ENCODE measurements at places on chromosomes 5 and 9.

DNA sequence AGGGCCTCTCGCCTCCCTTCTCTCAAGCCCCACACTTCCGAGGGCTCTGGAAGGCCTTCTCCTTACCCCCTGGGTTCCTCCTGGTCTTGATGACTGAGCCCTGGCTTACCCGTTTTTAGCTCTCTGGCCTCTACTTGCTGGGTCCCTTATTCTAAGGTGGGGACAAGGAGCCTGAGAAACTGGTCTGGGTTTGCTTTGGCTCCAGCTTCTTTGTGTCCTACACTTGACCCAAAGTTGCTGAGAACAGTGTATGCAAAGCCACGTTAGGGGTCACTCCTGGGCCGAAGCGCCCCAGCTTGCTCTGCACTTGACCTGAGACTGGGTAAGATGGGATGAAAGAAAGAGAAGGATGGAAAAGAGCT is 788 bp downstream of the ZNF346 start:
- DNase-seq = peak; percentile 26

DNA sequence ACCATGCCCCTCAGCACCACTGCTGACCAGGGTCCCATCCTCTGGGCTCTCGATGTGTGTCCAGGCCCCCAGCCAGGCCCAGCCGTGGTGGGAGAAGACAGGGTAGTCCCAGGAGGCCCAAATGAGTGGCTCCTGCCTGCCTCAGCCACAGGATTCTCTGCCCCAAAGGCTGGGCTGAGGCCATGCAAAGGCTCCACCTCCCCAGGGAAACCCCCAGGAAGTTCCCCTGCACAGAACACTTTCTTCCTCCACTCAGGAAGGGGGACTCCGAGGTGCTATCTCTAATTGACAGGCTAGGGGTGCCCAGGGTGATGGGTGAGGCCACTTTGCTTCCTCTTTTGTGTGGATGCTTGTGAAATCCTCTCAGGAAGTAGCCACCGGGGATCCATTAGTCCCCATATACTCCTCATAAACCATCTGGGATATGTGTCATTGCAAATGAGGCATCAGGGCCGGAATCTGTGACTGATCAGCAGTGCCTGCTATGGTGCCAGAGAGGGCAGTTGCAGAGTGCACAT is 23.1 kb upstream of the TDRD7 start:
- DNase-seq = no peak

GRCh38 chr5:110807169-110807568 is 68.4 kb downstream of the SLC25A46 start:
- no peak for DNase-seq

DNA sequence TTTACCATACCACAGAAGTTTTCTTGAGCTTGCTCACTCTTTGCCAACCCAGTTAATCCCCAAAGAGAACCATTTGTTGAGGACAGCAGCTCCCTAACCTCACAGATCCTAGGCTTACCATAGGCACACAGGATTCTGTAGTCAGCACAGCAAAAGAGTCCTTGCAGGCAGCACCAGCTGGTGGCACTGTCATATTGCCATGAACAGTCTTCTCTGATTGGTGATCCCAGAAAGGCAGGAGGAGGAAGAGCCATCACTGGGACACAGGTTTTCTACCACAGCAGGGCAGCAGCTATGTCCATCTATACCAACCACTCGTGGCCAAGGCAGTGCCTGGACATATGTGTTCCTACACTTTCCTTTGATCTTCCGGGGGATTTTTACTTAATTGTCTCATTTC is 297.1 kb upstream of the CD180 start:
- peak; percentile 60 for DNase-seq

- no peak for DNase-seq
Measured at GRCh38 chr5:132674671-132675506, 1.1 kb downstream of the IL4 start.

GRCh38 chr9:110847671-110848070 is 179.1 kb downstream of the MUSK start:
- DNase-seq = no peak

- peak; percentile 12 for DNase-seq
Measured at GRCh38 chr5:82221020-82221419, 57.1 kb downstream of the RPS23 start.

GRCh38 chr5:10648806-10649665 is 85.2 kb downstream of the ANKRD33B start:
- no peak for DNase-seq

- DNase-seq = peak; percentile 29
Measured at GRCh38 chr9:21317956-21318923, 13.1 kb upstream of the IFNA5 start.

- DNase-seq = no peak
Measured at GRCh38 chr9:18317896-18318295, 156.1 kb upstream of the ADAMTSL1 start.

DNA sequence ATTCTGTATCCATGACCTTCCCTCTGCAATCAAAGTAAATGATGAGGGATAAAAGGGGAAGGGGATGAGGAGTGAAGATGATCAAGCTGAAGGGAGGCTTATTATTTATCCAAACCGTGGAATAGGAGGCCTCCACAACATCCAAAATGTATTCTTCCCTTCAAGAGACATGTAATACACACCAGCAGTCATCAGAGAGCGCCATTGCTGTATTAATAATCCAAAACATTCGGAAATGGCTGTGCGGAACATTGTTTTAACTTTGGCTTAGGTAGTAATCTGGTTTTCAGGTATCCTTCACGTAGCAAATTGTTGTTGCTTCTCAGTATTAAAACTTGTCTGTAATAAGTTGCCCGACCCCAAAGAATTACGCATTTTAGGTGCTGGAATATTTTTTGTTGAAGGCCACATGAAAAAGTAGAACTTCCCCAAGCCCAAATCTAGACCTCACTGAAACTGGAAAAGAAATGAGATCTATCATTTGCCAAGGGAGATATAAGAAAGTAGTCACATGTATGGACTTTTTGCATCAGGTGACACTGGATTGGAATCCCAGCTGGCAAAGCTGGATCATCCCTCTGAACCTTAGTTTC is 2.6 kb upstream of the BOD1 start:
- DNase-seq = peak; percentile 53

GRCh38 chr5:92749943-92750342 is 831.1 kb downstream of the NR2F1-AS1 start:
- DNase-seq = peak; percentile 39

DNA sequence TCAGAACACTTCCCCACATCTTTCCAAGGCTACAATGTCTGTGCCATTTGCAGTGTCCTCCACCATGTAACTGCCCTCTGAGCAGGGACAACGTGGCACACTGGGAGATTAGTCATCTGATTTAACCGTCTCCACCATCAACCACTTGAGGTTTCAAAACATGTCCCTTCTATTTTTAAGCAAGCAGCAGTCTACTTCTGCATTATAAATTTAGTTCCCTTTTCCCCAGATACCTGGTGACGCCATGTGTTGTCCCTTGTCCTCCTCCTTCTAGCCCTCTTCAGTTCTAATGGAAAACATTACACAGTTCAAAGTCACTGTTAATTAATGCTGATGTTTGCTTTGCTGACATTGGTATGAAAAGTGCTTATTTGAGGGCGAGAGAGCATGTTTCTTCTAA is 52.8 kb downstream of the ATP10B start:
- DNase-seq = no peak

- no peak for DNase-seq
Measured at GRCh38 chr9:72394066-72394465, 29.1 kb upstream of the ZFAND5 start.

GRCh38 chr9:75183306-75183705 is 95.0 kb downstream of the OSTF1 start:
- DNase-seq = no peak

DNA sequence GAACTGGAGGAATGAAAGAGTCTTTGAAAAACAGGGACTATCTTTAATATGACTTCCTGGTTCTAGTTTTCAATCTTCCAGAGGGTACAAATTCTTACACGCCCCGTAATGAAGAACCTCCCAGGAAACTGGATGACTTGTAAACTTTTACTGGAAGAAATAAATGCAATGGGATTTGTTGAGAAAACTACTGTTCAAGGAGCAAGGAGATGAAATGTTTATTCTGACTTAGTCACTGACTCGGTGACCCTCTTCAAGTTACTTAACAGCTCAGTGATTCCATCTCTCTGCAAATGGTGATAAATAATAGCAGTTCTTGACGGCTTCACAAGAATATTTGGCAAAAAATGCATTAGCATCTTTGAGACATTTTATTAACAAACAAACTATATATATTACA is 858.6 kb downstream of the PTPRD start:
- DNase-seq = no peak

DNA sequence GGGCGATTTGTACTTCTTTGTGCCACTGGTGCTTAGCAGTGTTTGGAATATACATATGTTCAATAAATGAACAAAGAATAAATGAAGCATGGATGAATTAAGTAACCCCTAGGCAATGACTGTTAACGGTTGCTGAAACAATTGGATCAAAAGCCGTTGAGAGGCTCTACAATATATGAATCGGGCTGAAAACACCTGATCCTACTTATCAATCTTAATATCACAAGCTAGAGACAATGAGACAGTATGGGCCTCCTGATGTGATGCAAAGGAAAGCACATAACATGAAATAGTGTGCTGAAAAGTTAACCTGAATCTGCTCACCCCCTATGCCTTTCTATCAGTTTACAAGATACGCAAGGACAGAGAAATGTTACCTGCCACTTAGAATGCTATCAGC is 410.3 kb upstream of the RGMB start:
- no peak for DNase-seq

DNA sequence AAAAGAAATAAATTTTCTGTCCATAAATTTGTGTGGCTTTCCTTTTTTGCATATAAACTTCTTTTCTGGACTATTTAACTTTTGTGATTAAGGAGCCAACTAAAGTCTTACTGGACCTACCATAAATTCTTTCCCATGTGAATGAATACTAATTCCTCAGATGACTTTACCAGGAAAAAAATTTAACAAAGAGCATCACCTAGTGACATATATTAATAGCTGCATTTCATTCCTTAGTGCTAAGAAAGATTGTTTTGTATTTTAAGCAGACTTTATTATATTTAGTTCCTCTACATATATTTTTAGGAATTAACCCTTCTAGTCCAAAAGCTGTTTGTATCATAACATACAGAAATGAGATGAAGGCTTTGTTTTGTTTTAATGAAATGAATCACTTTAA is 64.4 kb downstream of the C9orf85 start:
- no peak for DNase-seq

- DNase-seq = no peak
Measured at GRCh38 chr9:123251324-123251723, 17.1 kb downstream of the STRBP start.

DNA sequence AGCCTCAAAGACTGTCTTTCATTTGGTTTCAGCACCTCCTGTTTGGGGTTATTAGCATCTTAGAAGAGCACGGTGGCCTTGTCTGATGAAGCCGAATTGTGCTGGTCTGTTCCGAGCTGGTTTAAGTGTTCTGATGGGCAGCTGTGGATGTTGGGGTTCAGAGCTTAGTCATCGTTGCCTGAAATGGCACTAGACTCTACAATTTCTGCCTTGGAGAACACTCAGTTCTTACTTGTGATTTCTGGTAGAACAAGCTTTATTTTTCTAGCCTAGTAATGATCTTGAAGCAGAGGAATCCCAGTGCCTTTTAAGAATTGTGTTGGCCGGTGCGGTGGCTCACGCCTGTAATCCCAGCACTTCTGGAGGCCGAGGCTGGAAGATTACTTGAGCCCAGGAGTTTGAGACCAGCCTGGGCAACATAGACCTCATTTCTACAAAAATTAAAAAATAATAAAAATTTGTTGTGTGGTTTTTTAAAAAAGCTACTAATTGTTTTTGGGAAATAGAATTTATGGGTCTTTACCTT is 7.8 kb downstream of the FBXW5 start:
- DNase-seq = no peak

DNA sequence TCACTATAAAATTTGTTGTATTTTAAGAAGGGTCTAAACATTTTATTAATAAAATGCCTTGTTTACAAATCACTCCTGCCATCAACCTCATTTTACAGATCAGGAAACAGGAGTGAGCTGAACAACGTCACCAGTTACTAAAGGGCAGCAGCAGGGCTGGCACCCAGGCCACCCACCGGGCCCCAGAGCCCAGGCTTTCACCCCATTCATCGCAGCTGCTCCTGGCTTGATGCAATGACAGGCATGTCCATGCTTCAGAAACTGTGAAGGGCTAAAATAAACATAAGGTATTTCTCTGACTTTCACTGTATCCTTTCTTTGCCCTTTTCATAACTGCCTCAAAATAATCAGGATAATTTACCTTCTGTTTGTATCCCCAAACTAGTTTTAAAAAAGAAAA is 18.1 kb downstream of the MED27 start:
- no peak for DNase-seq

- peak; percentile 99 for DNase-seq
Measured at GRCh38 chr9:136711751-136712689, at the start of gene DIPK1B. TSS of gene DIPK1B (plus strand) at chr9:136712572. CDS start at chr9:136712666, 94 bp downstream.

- no peak for DNase-seq
Measured at GRCh38 chr5:36414869-36415282, 113.2 kb upstream of the RANBP3L start.

DNA sequence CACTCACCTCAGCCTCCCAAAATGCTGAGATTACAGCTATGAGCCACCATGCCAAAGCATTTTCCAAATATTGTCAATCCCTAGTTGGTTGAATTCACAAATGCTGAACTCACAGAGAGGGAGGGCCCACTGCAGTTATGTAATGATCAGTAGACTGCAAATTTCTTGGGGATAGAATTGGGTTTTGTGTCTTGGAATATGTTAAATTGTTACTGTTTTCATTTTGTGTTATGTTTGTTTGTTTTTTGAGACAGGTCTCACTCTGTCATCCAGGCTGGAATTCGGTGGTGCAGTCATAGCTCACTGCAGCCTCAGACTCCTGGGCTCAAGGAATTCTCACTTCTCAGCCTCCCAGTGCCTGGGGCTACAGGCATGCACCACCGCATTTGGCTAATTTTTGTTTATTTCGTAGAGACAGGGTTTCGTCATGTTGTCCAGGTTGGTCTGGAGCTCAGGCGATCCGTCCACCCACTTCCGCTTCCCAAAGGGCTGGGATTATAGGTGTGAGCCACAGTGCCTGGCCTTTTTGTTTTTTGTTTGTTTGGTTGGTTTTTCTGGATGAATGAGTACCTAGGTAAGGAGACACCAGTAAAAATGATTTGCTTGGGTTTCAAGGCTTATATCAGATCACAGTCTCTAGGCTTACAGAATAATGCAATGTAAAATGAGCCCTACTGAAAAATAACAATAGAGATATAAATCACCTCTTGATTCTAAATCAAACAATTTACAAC is 31.5 kb upstream of the LMNB1 start:
- no peak for DNase-seq

- DNase-seq = no peak
Measured at GRCh38 chr9:129761293-129761900, 8.6 kb upstream of the PTGES start.

DNA sequence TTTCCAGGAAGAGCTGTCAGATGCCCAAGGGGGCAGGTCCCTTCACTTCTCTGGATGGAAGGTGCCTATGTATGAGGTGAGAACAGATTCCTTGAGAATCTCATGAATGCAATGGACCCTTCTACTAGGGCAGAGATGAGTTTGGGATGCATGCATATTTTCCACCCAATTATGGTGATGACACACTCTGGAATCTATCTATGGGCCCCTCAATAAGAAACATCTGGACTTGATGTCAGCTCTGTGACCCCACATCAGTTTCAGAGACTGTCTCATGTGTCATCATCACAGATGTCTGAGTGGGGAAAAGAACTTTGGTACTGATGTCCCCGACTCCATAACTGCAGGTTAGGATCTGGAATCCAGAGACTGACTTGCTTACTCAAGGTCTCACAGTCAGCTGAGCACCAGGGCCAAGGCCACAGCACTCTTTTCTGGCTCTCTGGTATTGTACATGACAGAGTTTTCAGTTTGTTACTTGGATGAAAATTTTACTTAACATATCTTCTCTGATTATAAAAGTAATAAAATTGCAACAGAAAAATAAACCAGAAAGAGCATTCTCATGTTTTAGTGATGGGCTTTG is 177.0 kb downstream of the DCP2 start:
- DNase-seq = no peak
